Spleen (tissue), 13 donors: ENCODE measurements at places on chromosomes 3 and 15. TPM values are rescaled to one million over a fixed set of nuclear protein-coding genes. Genes with fewer than 3 reads are reported as not detected.

Gene MLF1
- 2.7 TPM for polyA plus RNA-seq

Gene SCN5A
- 0.06 TPM for polyA plus RNA-seq

Gene TM4SF1
- polyA plus RNA-seq = 56.8 TPM

Gene ITIH4
- polyA plus RNA-seq = 54.2 TPM

Gene CFAP161
- 0.11 TPM for polyA plus RNA-seq

Gene ANKUB1
- polyA plus RNA-seq = not detected

Gene SLC24A5
- polyA plus RNA-seq = not detected

Gene TUSC7
- polyA plus RNA-seq = not detected

Gene SH2D7
- polyA plus RNA-seq = not detected

Gene TRIM71
- not detected for polyA plus RNA-seq

Gene FGF12
- polyA plus RNA-seq = 3.9 TPM

Gene WDR49
- polyA plus RNA-seq = 0.13 TPM

Gene TLNRD1
- 6.2 TPM for polyA plus RNA-seq

Gene GOLGB1
- 7.2 TPM for polyA plus RNA-seq

Gene CX3CR1
- polyA plus RNA-seq = 0.80 TPM

Gene PIERCE2
- 2.5 TPM for polyA plus RNA-seq
